Activated T-helper 1 cell treated with anti-CD3 and anti-CD28 coated beads, Interleukin-12 subunit alpha, Interleukin-12 subunit beta, Interleukin-2, Interleukin-4 antibody, amounts not matched to agents 30 ng/mL and 10 ng/mL and 1 ng/mL, durations not matched to agents 14 hours and 24 hours and 36 hours (primary cell): ENCODE measurements at places on chromosomes 16 and 17.

DNA sequence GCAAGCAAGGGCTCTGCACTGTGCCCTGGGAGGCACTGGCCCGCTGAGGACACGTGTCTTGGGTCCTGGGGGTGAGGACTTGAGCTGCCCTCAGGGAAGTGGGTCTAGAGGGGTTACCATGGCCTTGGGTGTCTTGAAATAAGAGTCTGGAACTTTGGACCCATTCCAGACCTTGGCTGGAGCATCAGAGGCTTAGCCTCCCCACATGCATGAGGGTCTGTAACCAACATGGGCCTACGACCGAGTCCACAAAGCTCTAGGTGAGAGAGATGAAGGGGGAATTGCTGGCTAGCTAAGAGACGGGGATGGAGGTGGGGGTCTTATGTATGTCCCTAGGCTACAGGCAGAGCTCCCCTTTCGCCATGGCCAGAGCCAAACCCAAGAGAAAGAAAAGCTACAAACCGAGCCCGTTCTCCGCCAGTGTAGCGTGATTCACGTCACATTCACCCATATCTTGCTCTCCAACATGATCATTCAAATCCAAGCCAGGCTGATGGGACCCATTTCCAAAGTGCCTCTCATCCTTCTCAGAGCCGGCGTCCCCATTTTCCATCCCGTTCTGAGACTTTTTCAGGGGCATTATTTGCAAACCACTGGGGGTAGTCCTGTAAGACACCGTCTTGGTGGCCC is 120.1 kb downstream of the CDYL2 start:
- no peak overlapping the region for H3K4me3 ChIP-seq
- DNase-seq, result no peak
- H3K36me3 ChIP-seq, result peaks cover 54% of the 10 kb centered on the region
- no peak overlapping the region for H3K27ac ChIP-seq
- H3K4me1 ChIP-seq, result peaks cover 51% of the 10 kb centered on the region

DNA sequence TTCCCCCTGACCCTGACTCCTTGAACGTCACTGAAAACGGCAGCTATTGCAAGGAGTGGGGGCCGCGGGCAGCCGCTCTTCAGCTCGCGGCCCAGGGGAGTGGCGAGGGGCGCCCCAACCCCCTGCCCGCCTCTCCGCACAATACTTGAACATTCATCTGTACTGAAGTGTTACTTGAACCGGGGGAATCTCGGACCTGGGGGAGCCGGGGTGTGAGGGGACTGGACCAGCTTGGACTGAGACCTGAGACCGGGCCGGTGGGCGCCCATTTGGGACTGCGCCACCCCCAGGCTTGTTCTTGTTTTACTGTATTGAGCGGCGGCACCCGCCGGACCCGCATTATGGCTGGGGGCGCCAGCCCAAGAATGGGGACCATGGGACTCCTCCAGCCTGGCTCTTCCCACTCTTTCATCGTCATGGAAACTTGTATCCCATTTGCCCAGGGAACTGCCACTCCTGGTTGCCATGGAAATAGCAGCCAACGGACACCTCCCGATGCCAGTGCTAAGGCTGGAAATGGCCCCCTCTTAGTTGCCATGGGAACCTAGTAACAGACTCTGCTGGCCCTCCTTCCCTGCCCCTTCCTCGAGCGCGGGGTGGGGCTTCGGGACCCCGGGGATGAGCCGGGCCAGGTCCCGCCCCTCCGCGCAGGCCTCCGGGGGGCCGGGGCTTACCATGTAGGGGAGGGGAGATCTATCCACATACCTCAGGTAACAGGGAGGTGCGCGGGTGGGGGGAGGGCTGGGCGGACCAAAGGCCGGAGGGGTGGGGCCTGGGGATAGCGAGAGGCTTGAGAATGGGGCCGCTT is 805 bp upstream of the ORAI3 start:
- peaks cover 10% of the 10 kb centered on the region for H3K4me1 ChIP-seq
- H3K36me3 ChIP-seq, result peaks cover 13% of the 10 kb centered on the region
- no peaks in the 10 kb centered on the region for H3K27me3 ChIP-seq

DNA sequence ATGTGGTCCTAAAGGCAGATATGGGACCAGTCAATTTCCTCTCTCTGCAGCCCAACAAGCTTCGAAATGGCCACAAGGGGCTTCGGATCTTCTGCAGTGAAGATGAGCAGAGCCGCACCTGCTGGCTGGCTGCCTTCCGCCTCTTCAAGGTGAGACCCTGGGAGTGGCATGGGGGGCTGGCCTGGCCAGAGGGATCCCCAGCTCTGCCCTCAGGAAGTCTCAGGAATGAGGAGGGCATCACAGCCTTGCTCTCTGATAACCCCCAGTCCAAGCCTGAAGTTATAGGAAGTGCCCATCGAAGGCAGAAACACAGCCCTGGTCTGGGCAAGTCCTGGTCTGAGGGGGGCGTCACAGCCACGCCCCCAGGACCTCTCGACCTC is 7.1 kb downstream of the GRB7 start:
- no peaks in the 10 kb centered on the region for H3K27me3 ChIP-seq
- H3K4me1 ChIP-seq, result peaks cover 8% of the 10 kb centered on the region
- H3K27ac ChIP-seq, result no peak overlapping the region
- no peaks in the 10 kb centered on the region for H3K36me3 ChIP-seq

- H3K27ac ChIP-seq, result no peak overlapping the region
- H3K4me3 ChIP-seq, result no peak overlapping the region
- no peaks in the 10 kb centered on the region for H3K36me3 ChIP-seq
- no peak for DNase-seq
- peaks cover 2% of the 10 kb centered on the region for H3K27me3 ChIP-seq
- H3K4me1 ChIP-seq, result peaks cover 22% of the 10 kb centered on the region
Measured at GRCh38 chr17:17935321-17936271, 36.6 kb downstream of the TOM1L2 start.

DNA sequence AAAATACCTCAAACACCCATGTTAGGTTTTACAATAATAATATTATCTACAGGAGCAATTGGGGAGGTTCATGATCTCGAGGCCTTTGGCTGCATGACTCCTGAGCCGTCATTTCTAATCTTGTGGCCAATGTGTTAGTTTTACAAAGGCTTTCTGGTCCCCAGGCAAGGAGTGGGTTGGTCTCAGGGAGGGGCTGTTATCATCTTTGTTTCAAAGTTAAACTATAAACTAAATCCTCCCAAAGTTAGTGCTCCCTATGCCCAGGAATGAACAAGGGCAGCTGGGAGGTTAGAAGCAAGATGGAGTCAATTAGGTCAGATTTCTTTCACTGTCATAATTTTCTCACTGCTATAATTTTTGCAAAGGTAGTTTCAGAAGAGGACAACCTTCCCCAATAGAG is 9.1 kb upstream of the CCL5 start:
- no peaks in the 10 kb centered on the region for H3K27me3 ChIP-seq
- peaks cover 3% of the 10 kb centered on the region for H3K36me3 ChIP-seq
- no peak for DNase-seq
- H3K4me1 ChIP-seq, result peaks cover 54% of the 10 kb centered on the region

DNA sequence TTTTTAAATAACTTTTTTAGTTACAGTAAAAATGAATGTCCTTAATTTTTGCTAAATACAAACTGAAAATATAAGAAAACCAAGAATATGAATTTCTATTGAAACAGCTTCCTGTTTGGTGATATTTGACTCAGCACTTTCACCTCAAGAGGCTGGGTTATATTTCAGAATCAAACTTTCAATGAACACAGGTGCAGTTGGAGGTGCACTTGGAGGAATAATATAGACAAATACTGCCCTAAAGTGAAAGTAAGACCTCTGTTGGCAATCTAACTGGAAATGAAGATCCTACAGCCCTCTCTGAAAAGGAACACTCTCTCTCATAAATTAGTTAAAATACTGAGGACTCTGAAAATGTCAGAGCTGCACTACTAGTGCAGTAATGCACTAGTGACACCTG is 106.2 kb downstream of the BRIP1 start:
- no peaks in the 10 kb centered on the region for H3K27me3 ChIP-seq
- H3K36me3 ChIP-seq, result peaks cover 42% of the 10 kb centered on the region
- no peak overlapping the region for H3K27ac ChIP-seq

GRCh38 chr16:20318006-20318405 is 9.3 kb downstream of the GP2 start:
- H3K27me3 ChIP-seq, result no peaks in the 10 kb centered on the region
- no peaks in the 10 kb centered on the region for H3K36me3 ChIP-seq
- no peak overlapping the region for H3K4me3 ChIP-seq
- H3K4me1 ChIP-seq, result no peaks in the 10 kb centered on the region
- no peak overlapping the region for H3K27ac ChIP-seq

DNA sequence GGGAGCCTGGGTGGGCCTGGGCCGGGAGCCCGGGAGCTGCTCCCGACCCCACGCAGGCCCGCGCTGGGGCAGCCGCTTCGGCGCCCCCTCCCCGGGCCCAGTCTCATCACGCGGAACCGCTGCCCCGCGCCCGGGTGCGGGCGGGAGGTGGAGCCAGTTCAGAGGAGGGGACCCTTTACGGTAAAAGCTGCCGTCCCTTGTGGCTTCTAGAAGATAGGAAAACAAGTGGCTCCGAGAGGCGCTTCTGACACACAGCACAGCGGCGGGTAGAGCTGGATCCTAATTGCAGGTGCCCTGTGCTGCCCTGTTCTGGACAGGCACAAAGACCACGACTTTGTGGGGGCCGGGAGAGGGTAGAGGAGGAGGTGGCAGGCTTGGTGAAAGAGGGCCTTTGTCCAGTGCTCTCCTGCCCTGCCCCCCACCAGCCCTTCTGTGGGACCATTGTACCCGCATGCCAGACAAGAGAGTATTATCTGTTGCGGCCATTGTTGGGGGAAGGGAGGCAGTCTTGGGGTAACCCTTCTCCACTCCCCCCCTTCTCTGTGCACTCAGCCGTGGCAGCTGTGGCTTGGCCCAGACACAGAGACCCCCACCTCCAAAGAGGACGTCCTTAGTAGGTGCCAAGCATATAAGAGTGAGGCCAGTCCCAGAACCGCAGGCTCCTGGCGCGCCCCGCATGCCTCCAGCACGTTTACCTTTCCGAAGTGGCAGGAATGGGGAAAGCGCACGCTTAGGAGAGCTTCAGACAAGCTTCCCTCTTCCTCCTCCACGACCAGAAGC is 736 bp downstream of the CNP start:
- peaks cover 13% of the 10 kb centered on the region for H3K36me3 ChIP-seq
- DNase-seq, result peak; percentile 43
- no peaks in the 10 kb centered on the region for H3K27me3 ChIP-seq

GRCh38 chr17:37447641-37448040 is 41.0 kb downstream of the TADA2A start:
- no peak for DNase-seq
- peaks cover 8% of the 10 kb centered on the region for H3K4me1 ChIP-seq
- no peak overlapping the region for H3K27ac ChIP-seq

- peaks cover 31% of the 10 kb centered on the region for H3K36me3 ChIP-seq
- H3K27ac ChIP-seq, result no peak overlapping the region
Measured at GRCh38 chr17:21299981-21300600, 15.6 kb downstream of the MAP2K3 start.

GRCh38 chr17:16569358-16569712 is 331 bp upstream of the ZNF287 start:
- H3K4me1 ChIP-seq, result peaks cover 11% of the 10 kb centered on the region
- peaks cover 4% of the 10 kb centered on the region for H3K27me3 ChIP-seq
- peak overlapping the region; percentile 62 for H3K27ac ChIP-seq
- H3K4me3 ChIP-seq, result peak overlapping the region; percentile 86
- no peak for DNase-seq

- no peak overlapping the region for H3K27ac ChIP-seq
- H3K4me1 ChIP-seq, result peaks cover 21% of the 10 kb centered on the region
- H3K4me3 ChIP-seq, result no peak overlapping the region
- no peaks in the 10 kb centered on the region for H3K27me3 ChIP-seq
- no peaks in the 10 kb centered on the region for H3K36me3 ChIP-seq
Measured at GRCh38 chr16:67922740-67923139, 8.9 kb downstream of the CTRL start.

GRCh38 chr17:6381526-6382465 is 53.1 kb downstream of the AIPL1 start:
- no peaks in the 10 kb centered on the region for H3K27me3 ChIP-seq
- no peak overlapping the region for H3K27ac ChIP-seq
- no peak for DNase-seq
- H3K4me3 ChIP-seq, result no peak overlapping the region
- no peaks in the 10 kb centered on the region for H3K36me3 ChIP-seq

DNA sequence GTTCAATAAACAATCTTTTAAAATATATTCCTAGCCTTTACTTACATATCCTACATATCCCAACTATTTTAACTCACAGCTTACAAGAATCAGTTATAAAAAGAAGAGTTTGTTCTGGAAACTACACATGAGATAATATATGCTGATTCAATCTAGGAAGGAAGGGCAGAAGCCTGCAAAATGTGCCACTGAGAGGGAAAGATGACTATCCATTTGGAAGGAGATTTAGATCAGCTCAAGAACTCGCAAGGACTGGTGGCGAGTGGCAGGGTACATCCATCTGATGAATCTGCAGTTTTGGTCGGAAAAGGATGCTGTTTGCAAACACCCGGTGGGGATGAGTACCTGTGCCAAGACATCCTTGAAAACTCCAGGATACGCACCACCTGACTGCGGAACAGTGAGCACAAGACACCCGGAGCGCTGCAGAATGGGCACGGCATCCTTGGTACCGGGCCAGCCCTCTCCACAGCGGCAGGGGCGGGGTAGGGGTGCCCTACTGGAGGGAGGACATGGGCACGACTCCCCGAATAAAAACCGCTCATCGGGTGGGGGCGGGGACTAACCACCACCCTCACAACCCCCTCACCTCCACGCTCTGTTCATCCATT is 723 bp downstream of the TRIM37 start:
- peaks cover 1% of the 10 kb centered on the region for H3K27me3 ChIP-seq
- H3K27ac ChIP-seq, result peak overlapping the region; percentile 90
- peaks cover 27% of the 10 kb centered on the region for H3K36me3 ChIP-seq
- DNase-seq, result peak; percentile 63

GRCh38 chr17:29250666-29251065 is 4.0 kb downstream of the CRYBA1 start:
- H3K4me1 ChIP-seq, result no peaks in the 10 kb centered on the region
- no peaks in the 10 kb centered on the region for H3K36me3 ChIP-seq
- H3K27ac ChIP-seq, result no peak overlapping the region
- no peaks in the 10 kb centered on the region for H3K27me3 ChIP-seq

GRCh38 chr17:16938496-16939207 is 33.3 kb downstream of the TNFRSF13B start:
- peaks cover 2% of the 10 kb centered on the region for H3K27me3 ChIP-seq
- H3K4me1 ChIP-seq, result no peaks in the 10 kb centered on the region
- H3K4me3 ChIP-seq, result no peak overlapping the region
- no peak overlapping the region for H3K27ac ChIP-seq
- H3K36me3 ChIP-seq, result no peaks in the 10 kb centered on the region

- H3K27ac ChIP-seq, result no peak overlapping the region
- no peaks in the 10 kb centered on the region for H3K4me1 ChIP-seq
- no peak overlapping the region for H3K4me3 ChIP-seq
- DNase-seq, result no peak
Measured at GRCh38 chr16:59116744-59117143, 382.6 kb upstream of the GOT2 start.
